ENCODE measurements at places on chromosomes 2 and 18.

DNA sequence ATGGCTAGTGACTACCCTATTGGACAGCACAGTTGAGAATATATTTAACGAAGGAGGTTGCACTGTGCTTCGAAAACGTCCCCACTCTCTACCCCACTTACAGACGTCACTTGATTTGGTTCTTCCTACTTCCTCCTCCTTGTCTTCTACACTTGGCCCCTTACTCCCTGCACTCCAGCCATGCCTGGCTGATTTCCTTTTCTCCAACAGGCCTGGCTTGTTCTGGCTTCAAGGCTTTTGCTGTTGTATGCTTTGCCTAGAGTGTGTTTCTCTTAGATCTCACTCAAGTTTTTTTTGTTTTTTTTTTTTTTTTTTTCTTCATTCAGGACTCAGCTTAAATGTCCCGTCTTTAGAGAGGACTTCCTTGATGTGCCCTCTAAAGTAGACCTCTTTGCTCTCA, 336.8 kb downstream of the CLIP4 start:
- no peak for DNase-seq

DNA sequence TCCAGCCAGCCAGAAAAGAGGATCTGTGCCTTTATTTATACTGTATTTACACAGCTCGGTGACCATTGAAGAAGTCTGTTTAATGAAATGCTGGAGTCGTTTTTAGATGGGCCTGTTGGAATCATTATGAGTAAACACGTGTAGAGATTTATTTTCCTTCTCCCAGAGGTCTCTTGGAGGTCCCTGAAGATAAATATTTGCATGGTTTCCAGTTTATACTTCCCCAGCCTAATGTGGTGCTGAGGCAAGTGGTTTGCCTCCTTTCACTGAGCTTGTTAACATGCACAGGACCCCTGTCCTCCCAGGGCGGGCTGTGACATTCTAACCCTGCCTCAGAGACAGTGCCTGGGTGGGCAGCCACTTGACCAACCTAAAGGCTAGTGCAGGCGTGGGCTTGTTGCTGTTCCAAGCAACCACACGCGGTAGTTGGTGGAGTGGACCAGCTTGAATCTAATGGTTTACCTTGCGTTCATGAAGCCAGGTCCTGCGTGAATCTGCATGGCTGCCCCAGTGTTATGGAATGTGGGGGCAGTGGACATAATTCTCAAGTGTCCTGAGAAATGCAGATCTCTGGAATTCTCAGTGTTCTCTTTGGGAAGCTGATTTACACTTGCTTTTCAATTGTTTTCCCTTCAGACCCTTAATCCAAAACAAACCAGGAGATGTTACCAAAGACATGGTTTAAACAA, 130.2 kb upstream of the DLX2 start:
- DNase-seq, result no peak

GRCh38 chr2:26735883-26736588, 28.0 kb upstream of the SLC35F6 start:
- no peak for DNase-seq

DNA sequence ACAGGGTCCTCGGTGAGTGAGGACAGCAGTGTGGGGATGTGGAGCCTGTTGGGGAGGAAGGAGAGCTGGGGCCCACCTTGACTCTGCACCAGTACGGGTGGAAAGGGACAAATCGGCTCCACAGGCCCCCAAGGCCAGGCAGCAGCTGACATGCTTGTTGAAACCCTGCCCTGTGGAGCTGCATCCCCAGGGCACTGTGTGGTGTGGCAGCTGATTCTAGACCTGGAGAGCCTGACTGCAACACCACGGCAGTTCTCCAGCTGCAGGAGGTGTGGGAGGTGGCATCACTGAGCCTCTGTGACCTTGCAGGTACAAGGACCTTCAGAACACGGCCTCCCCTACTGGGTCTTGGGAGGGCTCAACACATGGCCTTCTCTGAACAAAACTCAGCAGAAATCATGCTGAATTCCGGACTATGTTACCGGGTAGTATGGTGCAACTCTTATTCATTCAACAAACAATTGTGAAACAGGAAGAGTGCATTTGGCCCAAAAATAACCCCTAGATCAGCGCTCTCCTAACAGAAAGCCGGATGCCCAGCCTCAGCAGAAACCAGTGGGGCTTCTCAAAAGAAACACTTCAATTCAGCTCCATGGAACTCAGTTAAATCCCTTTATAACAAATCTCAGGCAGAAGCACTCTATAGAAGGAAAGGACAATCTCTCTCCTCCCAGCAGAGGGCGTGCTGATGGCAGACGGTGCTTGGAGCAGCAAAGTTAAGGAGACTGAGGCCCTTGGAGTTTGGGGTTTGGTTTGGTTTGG, 104.4 kb upstream of the SALL3 start:
- no peak for DNase-seq

DNA sequence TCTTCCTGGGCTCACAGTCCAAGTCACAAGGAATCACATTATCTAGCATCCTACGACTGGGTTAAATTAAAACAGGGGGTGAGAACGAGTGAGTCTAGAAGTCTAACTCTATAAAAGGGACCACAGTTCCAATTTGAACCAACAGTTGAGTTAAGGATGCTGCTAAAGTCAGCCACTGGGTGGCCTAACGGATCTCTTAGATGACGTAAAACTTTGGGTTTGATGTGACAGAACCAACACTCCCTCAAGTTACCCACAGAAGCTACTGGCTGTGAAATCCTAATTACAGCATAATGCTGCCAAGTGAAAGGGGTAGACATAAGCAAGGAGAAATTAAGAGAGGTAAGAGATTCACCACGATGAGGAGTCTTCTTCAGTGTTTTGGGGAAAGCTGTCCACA, 32.7 kb upstream of the RUFY4 start:
- DNase-seq, result no peak

- DNase-seq, result no peak
Observed at GRCh38 chr2:231362555-231363184, 32.8 kb upstream of the B3GNT7 start.

GRCh38 chr2:174605687-174606086, 8.1 kb upstream of the WIPF1 start:
- no peak for DNase-seq

DNA sequence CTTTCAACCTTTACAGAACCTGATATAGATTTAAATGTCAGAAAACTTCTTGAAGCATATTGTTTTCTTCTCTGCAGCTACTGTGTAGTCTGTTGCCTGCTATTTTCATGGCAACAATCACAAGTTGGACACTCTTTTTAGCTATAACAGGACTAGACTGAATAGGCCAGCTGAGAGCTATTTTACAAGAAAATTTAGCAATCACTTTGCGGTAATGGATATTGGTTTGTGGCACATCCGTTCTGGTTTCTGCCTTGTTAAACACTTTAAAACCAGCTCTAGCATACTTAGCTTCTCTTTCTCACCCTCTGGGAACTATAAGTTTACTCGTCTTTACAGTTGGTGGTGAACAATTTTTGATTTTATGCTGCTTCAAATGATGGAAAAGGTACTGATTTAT, 125.7 kb downstream of the MAP2 start:
- DNase-seq, result no peak

- DNase-seq, result no peak
Observed at GRCh38 chr2:216345846-216346245, 26.4 kb downstream of the MARCHF4 start.

DNA sequence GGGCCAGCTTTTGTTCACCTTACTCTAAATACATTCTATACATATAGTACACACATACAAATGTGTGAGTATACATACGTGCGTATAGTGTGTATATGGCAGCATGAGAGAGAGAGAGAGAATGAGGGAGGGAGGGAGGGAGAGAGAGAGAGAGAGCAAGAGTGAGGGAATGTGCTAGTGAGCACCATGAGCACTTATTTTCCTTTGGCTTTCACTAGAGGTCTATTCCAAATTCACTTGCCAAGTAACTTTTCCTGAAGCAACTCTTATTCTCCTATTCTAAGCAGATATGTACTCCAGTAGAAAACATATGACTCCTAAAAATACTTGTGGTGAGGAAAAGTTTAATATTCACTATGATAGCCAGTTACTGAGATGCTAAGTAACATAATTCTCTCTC, 85.7 kb downstream of the COBLL1 start:
- no peak for DNase-seq

DNA sequence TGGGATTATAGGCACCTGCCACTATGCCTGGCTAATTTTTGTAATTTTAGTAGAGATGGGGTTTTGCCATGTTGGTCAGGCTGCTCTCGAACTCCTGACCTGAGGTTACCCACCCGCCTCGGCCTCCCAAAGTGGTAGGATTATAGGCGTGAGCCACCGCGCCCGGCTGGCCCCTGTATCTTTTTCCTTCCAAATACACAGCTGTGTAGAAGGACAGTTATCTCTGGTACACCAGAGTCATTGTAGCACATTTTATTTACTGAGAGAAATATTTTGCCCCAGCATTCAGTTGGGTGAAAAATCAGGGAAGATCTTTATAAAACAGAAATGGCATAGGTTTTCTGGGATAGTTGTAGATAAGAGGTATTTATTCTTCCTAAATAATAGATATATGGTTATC, 23.5 kb upstream of the POLR1B start:
- DNase-seq, result no peak

DNA sequence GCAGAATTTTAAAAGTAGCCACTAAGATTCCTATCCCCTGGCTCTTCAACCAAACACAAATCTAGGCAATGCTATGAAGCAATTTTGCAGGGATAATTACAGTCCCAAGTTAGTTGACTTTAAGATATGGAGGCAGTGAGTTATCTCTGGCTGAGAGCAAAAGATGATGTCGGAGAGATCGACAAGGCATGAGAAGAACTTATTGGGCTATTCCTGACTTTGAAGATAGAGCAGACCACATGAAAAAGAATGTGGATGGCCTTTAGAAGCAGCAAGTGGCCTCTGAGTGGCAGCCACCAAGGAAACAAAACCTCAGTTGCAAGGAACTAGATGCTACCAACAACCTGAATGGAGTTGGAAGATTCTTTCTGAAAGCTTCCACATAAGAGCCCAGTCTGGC, 58.2 kb upstream of the PPM1B start:
- no peak for DNase-seq

DNA sequence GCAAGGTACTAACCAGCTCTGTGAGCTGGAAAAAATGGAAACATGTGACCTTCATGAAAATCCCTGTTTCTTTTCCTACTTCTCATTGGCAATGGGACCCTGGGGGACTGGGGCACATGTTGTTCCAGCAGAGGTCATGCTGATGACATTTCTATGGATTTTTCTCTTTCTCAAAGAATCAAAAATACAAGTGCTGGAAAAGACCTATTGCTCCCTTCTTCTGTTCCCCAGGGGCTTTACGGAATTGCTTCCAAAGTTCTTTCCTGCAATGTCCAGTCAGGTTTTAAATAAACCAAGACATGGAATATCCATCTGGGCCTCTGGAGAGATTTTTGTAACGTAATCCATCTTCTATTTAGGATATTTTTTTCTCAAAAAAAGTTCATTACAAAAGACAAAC, 1006.1 kb upstream of the CELF4 start:
- DNase-seq, result no peak

DNA sequence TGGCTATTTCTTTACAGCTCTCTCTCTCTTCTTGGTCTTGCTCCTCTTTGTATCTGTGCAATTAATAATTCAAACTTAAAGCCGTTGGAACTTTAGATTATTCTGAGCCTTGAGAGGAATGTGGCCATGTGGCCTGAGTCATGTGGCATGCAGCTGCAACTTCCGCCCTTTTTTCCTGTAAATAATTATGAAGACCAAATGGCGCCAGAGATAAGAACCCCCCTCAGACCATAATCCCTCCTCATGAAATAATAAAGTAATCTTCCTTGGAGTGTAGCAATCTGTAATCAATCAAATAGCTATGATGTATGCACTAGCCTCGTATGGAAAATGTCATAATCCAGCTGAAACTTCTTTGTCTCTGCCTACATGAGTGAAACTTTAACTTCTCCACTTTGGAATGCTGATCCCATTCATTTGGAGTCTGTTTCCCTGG, 13.5 kb upstream of the TWSG1 start:
- DNase-seq, result no peak

DNA sequence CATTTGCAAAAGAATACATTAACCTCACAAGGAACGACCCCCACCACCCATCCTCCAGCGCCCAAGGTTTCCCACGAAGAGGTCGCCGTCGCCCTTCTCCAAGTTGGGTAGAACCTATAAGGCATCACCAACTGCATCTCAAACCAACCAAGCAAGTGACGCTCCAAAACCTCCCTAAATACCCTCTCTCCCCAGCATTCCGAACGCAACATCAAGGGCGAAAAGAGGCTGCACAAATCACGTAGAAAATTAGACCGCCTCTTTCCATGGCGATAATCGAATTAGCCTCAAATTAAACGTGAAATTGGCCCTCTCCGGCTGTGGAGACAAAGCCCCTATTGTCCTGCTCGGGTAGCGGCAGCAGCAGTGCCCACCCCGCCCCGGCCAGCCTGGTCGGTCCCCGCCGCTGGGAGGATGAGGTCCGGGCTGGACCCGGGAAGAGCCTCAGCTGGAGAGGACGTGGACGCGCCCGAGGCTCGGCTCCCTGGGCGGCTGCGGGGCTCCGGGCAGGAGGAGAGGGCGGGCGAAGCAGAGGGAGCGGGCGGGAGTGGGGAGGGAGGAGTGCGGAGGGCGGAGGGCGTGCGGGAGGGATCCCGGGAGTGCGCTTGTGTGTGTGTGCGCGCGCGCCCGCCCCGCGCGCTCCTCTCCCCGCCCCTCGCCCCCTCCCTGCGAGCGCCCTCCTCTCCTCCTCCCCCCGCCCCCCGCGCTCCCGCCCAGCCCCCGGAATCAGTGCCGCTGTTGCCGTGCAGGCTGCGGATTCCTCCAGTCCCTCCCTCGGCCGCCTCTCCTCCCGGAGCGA, at the start of gene SPTBN1:
SPTBN1 (plus strand) TSS at position 765 of the 799 bp plus-strand sequence. CDS start 70,092 bp downstream, outside the sequence.
- DNase-seq, result no peak

DNA sequence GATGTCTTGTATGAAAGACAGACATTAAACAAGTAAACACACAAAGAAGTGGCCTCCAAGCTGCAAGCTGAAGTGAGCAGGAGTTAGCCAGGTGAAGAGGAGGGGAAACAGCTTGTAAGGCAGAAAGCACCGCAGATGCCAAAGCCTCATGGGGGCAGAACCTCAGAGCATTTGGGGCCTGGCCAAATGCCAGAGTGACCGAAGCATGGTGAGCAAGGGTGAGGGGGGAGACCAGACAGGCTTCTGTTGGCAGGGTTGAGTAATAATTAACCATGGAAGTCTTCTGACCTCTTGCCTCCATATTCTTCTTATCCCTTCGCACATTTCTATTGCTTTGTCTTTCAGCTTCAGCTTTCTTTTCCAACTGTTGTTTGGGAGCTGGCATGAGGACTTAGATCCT, 5.6 kb downstream of the QPCT start:
- DNase-seq, result no peak

- no peak for DNase-seq
Observed at GRCh38 chr2:86042256-86043168, 63.2 kb downstream of the POLR1A start.
